ENCODE measurements at places on chromosomes 5 and 9.

DNA sequence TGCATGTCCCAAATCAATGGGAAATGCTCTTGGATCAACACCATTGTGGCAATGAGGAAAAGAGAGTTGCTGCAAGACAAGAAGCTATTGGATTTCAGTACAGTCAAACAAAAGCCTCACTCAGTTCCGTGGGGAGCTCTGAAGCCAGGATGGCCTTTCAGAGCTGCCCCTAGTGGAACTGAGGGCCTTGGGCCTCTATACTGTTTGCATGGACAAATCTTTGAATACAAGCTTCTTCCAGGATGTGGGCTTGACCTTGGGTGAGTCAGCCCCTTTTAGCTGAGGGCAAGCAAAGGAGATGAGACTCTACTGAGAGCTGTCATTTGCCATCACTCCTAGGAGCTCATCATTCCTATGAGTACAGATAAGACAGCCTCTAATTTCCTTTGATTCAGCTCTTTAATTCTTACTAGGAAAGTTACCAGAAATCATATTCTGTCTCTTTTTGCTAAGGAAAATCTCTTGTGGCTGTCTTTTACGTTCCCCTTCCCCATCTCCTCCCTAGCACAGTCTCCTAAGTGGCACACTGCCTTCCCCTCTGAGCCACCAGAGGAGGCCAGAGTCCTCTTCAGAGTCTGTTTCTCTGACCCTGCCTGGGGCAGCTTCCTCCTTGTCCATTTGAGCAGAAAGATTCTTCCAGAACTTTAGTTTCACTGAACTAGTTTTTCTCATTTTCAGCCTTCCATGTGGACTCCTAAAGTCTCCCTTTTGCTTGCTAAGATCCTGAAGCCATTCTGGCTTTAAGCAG, 168.8 kb upstream of the POC5 start:
- no peak for DNase-seq

DNA sequence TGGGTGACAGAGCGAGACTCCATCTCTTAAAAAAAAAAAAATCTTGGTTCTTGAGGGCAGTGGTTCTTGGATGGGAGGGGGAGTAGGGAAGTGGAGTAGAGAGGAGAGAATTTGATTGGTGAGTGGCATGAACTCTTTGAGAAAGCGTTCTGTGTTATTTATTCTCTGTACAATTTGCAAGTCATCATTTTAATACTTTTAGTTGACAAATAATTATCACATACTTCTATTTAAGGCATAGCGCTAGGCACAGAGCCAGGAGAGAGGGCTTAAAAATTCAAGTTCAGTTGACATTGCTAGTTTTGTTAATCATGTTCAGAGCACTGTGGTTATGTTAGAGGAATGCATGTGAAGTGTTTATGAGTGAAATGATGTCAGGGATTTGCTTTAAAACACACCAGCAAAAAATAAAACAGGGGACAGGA, 24.6 kb downstream of the HSDL2 start:
- no peak for DNase-seq

DNA sequence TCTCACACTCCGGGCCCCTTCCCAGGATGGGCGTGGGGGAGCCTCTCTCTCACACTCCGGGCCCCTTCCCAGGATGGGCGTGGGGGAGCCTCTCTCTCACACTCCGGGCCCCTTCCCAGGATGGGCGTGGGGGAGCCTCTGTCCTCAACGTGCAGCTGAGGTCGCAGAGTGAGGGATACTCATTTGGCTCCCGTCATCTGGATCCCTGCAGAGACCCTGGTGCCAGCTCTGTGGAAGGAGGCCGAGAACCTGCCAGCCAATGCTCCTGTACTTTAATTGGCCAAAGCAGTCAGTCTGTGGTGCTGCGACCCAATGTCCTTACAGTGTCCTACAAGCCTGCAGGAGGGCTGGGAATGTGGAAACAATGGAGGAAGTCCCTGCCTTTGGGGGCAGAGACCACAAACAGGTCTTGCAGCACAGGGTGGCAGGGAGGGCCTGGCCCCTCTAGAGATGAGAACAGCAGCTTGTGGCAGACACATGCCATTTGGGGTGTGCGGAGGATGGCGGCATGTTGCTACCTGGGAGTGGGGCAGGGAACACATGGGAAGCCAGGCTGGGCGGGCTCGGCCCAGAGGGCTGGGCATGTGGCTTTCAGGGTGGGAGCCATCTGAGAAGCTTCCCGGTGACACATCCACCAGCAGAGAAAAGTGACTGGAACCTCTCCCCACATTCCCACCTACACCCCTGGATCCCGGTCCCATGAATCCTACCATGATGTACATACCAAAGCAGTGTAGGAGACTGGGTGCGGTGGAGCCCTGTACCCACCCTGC, 13.6 kb upstream of the MRNIP start:
- no peak for DNase-seq

GRCh38 chr5:129020683-129021082, 55.4 kb downstream of the SLC27A6 start:
- no peak for DNase-seq

GRCh38 chr9:84823421-84824271, 154.1 kb downstream of the NTRK2 start:
- no peak for DNase-seq

GRCh38 chr5:26872337-26872736, 166.0 kb downstream of the CDH9 start:
- DNase-seq = no peak

GRCh38 chr5:156593546-156593945, 256.5 kb upstream of the PPP1R2B start:
- no peak for DNase-seq

- DNase-seq = no peak
These were observed 199.6 kb downstream of the PLK2 start for GRCh38 chr5:58260243-58260642.

GRCh38 chr5:80874162-80874561, 86.0 kb upstream of the RASGRF2 start:
- DNase-seq = no peak

DNA sequence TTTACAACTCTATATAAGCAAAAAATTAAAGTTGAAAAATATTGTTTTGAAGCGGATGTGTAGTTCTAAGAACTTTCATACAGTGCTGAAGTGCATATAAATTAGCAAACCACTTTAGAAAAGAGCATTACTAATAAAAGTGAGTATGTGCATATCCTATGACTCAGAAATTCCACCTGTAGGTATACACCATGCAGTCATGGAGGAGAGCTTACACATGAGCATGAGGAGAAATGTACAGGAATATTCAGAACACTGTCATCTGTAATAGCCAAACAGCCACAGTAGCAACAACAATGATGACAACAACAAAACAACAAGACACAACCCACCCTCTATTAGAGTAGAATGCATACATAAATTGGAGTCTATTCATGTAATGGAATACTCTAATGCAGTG, 138.2 kb upstream of the ARRDC3 start:
- no peak for DNase-seq

DNA sequence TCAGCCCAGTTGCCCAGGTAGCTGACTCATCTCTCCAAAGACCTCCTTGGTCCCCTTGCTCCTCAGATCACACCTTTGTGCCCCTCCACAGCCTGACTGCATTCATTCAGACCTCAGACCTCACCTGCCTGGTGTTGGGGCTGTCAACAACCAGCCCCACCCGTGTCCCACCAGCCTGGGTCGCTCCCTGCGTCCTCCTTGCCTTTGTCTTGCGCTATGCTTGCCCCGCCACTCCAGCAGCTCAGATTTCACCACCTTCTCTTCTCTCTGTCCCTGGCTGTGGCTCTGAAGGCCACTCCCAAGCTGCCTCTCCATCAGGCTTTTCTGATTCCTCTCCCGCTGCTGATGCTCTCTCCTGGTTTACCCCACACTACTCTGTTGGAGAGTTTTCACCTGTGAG, 103.5 kb downstream of the MVB12B start:
- no peak for DNase-seq

DNA sequence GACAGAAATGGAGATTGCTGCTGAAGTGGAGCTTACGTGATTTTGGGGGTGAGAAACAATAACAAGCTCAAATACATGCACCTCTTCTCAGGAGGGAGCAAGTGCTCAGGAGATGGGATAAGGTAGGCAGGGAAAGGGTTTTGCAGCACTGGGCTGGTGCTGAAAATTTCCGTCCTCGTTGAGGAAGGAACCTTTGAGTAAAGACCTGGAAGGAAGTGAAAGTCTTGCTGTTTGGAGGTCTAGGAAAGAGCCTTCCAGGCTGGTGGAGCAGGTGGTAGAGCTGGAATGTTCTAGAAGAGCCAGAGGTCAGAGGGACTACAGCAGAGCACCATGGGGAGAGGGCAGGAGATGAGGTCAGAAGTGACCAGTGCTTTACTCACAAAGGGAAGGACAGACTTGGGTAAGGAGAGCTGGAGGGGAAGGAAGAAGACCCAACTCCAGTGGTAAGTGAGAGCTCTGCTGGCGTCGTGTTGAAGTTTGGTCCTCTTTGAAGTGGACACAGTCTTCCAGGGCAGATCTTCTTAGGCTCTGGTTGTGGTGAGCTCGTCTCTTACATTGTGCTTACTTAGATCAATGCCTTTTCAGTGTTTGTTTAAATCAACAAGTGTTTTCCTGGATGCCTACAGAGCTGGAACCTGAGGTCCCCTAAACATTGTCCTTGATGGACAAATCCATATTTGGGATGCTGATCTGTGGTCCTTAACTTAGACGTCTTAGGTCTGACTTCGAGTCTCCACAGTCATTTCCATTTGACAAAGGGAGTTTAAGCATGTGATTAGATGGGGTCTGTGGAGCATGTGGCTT, 21.0 kb downstream of the ANKRD33B start:
- DNase-seq = no peak

All from activated CD8-positive, alpha-beta memory T cell treated with anti-CD3 and anti-CD28 coated beads for 4 hours (primary cell).